ENCODE measurements at places on chromosomes 7 and 10.
A peak's percentile ranks its signal among the peaks of the same experiment; 100 is the strongest.

GRCh38 chr7:4712281-4713182 is 30.4 kb downstream of the FOXK1 start:
- no peak for DNase-seq

GRCh38 chr10:105096316-105096715 is 455.2 kb downstream of the SORCS3 start:
- no peak for DNase-seq

DNA sequence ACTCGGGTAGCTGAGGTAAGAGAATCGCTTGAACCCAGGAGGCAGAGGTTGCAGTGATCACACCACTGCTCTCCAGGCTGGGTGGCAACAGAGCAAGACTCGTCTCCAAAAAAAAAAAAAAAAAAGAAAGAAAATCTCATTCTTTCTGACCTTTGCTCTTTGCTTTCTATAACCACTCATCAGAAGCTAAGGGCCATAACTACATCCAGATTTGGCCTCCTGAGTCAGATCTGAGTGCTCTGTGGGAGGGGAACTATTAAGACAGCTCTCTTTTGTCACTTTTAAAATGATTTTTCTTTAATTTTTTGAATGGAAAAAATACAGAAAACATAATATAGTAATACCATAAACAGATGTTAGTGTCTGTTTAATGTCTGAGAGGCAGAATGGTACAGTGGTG is 210.1 kb downstream of the KIAA1217 start:
- DNase-seq, result no peak

- no peak for DNase-seq
These were observed 41.9 kb downstream of the DGKI start for GRCh38 chr7:137804836-137805235.

GRCh38 chr10:117272195-117273076 is 31.5 kb downstream of the SLC18A2 start:
- DNase-seq, result no peak

GRCh38 chr7:70506434-70506833 is 625.5 kb upstream of the GALNT17 start:
- no peak for DNase-seq

- DNase-seq, result no peak
These were observed 561 bp downstream of the FGFR2 start for GRCh38 chr10:121597504-121598262.

GRCh38 chr10:34821587-34822585 is 6.8 kb upstream of the PARD3 start:
- no peak for DNase-seq

DNA sequence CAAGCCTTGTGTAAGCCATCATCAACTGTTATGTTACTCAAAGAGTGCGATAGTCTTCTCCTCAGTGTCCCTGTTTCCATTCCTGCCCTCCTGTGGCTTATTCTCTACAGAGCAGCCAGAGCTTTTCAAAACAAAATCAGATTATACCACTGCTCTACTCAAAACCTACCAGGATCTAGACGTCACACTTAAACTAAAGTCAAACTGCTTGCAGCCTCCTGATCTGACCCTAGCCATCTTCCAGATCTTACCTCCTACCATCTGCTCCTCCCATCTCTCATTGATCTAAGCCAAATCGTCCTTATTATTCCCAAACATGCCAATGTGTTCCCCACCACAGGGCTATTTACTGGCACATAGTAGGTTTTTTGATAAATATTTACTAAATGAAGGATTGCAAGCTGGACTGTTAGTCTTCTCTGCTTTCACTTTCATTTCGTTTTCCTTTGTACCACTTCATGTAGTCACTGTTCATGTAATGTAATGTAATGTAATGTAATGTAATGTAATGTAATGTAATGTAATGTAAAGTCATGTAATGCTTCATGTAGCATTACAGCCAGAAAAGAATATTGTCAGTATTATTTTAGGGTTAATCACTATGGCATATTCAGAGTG is 116.1 kb downstream of the GPR37 start:
- no peak for DNase-seq

DNA sequence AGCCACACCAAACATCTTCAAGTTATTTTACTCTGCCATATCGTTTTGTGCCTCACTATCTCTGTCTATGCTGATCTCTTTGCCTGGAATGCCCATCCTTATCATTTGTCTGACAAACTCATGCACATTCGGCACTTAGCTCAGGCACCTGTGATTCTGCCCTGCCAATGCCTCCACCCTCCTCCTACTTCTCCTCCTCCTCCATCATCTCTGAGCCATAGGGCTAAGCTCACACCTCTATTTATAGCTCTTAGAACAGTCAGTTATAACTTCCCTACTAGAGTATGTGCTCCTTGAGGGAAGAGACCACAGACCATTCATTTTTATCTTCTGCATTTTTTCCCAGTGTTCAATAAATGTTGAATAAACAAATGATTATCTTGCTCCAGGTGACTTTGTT is 51.2 kb upstream of the CDK13 start:
- no peak for DNase-seq

DNA sequence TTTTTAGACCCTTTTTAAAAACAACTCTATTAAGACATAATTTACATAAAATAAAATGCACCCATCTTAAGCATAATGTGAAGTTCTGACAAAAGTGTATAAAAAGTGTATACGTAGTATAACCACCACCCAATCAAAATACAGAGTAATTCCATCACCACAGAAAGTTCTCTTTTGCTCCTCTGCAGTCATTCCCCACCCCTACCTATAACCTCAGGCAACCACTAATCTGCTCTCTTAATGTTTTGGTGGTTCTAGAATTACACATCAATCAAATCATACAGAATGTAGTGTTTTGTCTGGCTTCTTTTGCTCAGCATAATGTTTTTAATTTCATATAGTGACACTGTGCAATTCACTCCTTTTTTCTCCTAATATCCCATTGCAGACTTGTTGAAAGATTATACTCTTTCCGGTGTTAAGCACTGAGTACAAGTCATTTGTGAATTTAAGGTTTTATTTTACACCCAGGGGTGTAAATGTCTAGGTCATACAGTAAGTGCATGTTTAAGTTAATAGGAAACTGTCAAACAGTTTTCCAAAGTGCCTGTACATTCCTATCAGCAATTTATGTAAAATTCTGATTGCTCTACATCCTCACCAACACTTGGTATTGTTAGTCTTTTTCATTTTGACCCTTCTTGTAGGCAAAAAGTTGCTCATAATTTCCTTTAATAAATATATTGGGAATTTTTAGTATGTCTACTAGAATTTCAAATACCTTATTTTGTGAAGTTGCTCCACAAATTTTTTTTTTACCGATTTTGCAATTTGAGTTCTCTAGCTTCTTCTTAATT is 86.3 kb downstream of the ZFAND4 start:
- no peak for DNase-seq

- DNase-seq, result no peak
These were observed 59.4 kb upstream of the COL13A1 start for GRCh38 chr10:69742356-69742695.

- DNase-seq, result no peak
These were observed 315.3 kb downstream of the SDK1 start for GRCh38 chr7:3616306-3616705.

GRCh38 chr10:94992811-94993210 is 54.4 kb downstream of the CYP2C9 start:
- no peak for DNase-seq

GRCh38 chr7:132877573-132877972 is 204.3 kb downstream of the CHCHD3 start:
- no peak for DNase-seq

DNA sequence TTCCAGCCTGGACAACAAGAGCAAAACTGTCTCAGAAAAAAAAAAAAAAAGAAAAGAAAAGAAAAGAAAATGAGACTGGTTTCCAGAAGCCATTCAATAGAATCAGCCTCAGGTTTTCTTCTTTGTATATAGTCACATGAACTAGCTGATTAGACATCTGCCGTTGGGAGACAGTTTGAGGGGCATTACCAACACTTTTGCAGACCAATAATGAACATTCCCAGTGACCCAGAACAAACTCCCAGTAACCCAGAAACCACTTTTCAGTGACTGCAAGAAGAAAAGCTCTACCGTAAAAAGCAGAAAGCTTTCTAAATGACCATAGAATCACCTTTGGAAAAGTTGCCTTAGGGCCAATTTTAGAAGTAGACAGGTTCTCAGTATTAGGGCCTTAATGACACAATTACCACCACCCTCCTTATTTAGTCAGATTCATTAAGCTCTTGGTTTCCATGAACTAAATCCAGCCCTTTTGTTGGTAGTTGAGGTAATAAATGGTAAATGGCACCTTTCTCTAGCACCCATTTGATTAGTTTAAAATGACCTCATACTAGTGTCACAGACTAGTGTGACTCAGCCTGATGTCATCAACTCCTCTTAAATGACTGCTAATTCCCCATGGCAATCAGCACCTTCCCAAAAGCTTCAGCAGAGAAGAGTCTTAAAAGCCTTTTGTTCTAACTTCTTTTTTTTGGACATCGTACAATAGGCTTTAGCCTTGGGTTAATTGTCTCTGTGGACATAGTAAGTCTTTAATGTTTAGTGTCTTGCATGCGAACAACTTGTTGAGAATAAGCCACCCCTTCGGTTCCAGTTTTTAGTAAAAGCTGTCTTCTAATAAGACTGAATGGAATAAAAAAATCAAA is 33.6 kb upstream of the XRCC2 start:
- no peak for DNase-seq

DNA sequence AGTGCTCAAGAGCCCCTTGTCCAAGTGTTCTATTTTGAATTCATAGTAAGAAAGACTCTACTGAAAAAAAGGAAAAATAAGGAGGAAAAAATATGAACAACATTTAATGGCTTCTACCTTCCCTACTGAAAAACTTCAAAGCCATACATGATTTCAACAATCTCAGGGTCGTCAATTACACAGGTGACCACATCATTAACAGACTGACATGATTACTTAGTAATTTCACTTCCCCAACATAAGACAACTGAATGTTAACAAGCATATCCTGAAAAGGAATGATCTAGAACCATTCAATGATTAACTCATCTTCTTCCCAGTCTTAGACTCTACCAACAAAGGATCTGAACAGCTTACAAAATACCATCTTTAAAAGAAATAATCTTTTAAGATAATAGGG is 34.8 kb downstream of the MEOX2 start:
- DNase-seq, result no peak

GRCh38 chr7:114645451-114645850 is 230.8 kb downstream of the FOXP2 start:
- DNase-seq, result no peak

GRCh38 chr7:46281071-46281470 is 360.0 kb upstream of the IGFBP3 start:
- no peak for DNase-seq

DNA sequence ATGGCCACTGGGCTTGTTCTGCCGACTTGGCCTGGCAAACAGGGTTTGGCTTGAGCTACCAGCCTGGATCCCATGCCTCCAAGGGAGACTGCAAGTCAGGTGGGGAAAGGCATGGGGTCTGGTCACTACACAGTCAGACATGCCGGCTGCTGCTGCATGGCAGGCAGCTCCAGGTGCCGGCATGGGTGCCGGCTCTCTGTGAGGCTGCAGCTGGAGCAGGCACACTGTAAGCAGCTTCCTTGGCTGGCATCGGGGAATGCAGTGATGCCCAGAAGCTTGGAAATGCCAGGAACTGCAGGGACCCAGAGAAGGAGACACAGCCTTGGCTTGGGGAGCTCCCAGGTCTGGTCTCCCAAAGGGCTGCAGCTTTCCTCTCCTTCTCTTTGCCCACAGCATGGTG is 305.5 kb upstream of the NRG3 start:
- DNase-seq, result no peak

- no peak for DNase-seq
These were observed 582 bp downstream of the TPST1 start for GRCh38 chr7:66205741-66206090.

GRCh38 chr7:23380556-23380955 is 81.4 kb downstream of the MALSU1 start:
- DNase-seq, result no peak

GRCh38 chr7:47377741-47378140 is 204.2 kb downstream of the TNS3 start:
- DNase-seq, result no peak

- DNase-seq, result no peak
These were observed 45.8 kb downstream of the MKX start for GRCh38 chr10:27699776-27700175.

GRCh38 chr7:81690251-81690650 is 79.6 kb downstream of the HGF start:
- no peak for DNase-seq

DNA sequence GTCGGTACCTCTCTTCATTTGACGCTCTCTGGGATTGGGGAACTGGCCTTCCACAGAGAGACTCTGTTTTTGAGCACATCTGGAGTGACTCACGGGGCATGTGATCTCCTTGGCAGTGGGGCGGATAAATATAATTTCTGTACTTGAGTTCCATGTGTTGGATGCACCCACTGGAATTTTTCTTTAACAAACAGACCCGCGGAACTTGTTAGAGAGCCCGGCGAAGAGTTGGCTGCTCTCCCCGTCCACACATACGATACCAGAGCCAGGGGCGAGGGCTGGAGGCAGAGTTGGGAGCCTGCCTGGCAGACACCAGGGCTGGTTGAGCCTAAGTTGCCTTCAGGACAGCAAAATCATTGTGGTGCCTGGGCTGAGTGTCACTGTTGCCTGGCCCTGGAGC is at the start of gene FAM180A:
FAM180A (minus strand) TSS at position 44 of the 400 bp plus-strand sequence. CDS start 233 bp downstream, outside the sequence.
- DNase-seq, result no peak

DNA sequence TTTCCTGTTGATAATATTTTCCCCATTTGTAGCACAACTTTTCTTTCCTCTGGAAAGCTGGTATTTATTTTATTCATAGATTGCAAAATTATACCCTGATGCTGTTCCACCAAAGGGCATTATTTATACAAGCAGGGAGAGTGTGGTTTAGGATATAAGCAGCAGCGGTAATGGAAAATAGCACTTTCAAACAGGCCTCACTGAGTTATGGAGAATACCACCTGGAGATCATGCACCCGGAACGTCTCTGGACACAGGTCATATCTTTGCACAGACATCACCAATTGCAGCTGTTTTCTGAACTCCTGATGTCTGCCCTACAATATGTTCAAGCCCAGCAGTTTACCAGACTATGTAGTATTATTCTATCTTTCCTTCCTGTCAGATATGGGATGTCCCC is 2.0 kb upstream of the CALD1 start:
- no peak for DNase-seq

GRCh38 chr7:51430480-51431086 is 114.0 kb upstream of the COBL start:
- DNase-seq, result peak; percentile 2

- DNase-seq, result no peak
These were observed 112.4 kb upstream of the EEPD1 start for GRCh38 chr7:36040679-36041078.

GRCh38 chr10:123581656-123582055 is 84.5 kb upstream of the GPR26 start:
- no peak for DNase-seq

DNA sequence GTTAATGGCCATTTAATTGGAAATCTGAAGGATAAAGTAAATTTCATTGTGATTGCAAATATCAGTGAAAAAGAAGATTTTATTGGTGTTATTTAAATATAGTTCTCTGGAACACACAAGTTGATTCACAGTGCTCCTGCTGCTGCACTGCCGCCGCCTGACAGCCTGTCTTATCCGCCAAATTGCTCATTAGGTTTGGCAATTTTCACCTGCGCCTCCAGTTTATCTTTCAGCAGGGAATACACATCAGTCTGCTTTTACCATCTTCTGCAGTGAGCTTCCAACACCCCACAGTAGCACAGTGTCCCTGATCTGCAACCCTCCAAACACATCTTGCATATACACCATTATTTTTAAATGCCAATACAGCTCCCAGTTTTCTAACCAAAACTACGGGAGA is 308.3 kb downstream of the PARD3 start:
- no peak for DNase-seq

Data from stimulated activated CD8-positive, alpha-beta memory T cell treated with anti-CD3 and anti-CD28 coated beads, Interleukin-2, amount 100 ng/mL, for 1 hour (primary cell).